Caudate nucleus (tissue), 63 donors: ENCODE measurements at places on chromosomes 12 and 14.

- DNase-seq: no peak
Measured at GRCh38 chr12:40375076-40375475, 150.3 kb downstream of the LRRK2 start.

DNA sequence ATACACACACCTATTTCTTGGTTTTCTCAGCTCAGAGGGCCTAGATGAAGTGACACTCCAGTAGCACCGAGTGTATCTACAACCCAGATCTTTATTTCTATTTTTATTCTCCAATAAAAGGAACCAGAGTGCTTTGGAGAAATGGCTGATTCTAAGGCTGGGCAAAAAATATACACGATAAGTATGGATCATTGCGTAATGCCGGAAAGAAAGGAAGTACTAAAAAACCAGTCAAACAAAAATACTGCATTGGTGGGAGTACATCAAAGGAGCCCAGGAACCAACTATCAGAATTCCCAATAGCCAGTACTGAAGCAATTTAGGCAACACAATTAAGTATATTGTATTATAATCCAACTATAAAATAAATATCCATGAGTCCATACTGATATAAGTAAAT is 400.9 kb upstream of the CCDC196 start:
- no peak for DNase-seq

DNA sequence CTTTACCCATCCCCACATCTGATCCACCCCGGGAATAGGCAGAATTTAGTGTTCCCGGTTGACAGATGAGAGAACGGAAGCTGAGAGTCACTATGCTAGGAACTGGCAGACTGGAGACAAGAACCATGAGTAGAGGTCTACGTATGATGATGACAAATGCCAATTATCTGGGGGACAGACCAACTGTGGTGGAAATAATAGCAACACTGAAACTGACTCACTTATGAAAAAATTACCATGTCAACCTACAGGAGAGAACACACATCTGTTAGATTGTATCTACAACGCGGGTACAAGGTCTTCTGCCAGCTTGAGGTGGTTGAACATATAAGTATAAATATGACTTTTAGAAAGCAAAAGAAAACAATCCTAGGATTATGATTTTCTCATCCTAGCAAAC is 15.4 kb upstream of the SELPLG start:
- DNase-seq: no peak

GRCh38 chr12:24360907-24361306 is 411.4 kb upstream of the SOX5 start:
- DNase-seq: no peak

- DNase-seq: no peak
Measured at GRCh38 chr12:32284561-32284960, 114.8 kb upstream of the FGD4 start.

- DNase-seq: no peak
Measured at GRCh38 chr12:104522985-104523722, 66.4 kb downstream of the CHST11 start.

GRCh38 chr12:107779077-107779831 is 4.8 kb downstream of the ASCL4 start:
- DNase-seq: no peak

GRCh38 chr12:64716839-64717455 is 42.3 kb downstream of the GNS start:
- no peak for DNase-seq

DNA sequence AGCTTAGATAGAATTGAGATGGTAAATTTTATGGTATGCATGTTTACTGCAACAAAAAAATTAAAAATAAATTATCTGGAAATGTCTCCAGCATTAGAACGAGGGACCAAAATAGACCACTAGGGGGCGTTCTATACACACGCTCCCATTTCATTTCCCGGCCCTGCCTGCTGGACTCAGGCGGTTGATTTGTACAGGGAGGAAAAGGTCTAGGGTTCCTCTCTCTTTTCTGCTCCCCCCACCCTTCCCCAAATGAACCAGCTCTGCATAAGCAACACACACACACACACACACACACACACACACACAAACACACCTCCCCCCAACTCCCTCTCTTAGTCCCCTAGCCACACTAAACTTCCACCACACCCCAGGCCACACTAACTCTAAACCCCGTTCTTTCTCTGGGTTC is 7.8 kb upstream of the DTX1 start:
- DNase-seq: peak; percentile 27

DNA sequence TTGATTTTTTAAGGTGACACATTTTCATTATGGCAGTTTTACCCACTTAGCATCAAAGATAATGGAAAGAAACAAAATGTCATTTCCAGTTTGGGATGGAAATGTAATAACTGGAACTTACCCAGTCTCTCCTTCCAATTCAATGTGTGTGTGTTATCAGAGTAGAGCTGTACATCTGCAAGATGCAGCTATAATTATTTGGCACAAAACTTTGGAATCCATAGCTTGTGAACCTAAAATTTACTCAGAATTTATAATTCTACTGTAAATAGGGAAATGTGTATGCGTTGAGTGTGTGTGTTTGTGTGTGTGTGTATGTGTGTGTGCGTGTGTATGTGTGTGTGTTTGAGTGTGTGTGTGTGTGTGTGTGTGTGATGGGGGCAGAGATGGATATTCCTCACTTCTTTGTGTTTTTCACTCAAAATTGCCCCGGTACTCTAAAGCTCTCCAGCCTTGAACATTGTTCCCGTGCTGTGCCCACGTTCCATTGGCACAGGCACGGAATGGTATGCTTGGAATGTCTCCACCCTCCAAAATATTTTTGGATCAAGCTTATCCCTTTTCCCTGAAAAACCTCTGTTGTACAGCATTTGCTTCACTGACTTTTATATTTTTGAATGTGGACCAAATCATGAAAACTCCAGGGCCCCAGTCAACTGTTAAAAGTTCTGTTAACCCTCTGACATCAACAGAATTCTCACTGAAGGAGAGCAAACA is 150.2 kb upstream of the BMP4 start:
- no peak for DNase-seq

DNA sequence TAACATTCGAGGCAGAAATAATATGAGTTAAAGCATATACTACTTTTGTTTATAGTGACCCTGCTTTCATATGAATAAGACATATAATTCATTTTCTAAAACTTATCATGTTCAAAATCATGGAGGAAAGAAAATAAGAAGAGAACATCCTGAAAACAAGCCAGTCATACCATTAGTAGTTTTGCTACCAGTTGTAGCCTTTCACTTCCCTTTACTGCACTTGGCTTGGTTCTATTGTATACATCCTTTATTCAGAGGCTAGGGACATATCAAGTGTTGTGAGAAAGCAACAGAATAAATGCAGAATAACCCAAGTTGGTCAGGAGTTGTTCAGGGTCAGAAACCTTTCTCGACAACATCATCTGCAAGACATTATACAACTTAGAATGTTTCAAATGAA is 598.7 kb downstream of the SOX5 start:
- no peak for DNase-seq

- no peak for DNase-seq
Measured at GRCh38 chr14:104419865-104420505, 159.6 kb upstream of the C14orf180 start.

GRCh38 chr12:19575337-19576243 is 136.3 kb downstream of the AEBP2 start:
- DNase-seq: no peak

DNA sequence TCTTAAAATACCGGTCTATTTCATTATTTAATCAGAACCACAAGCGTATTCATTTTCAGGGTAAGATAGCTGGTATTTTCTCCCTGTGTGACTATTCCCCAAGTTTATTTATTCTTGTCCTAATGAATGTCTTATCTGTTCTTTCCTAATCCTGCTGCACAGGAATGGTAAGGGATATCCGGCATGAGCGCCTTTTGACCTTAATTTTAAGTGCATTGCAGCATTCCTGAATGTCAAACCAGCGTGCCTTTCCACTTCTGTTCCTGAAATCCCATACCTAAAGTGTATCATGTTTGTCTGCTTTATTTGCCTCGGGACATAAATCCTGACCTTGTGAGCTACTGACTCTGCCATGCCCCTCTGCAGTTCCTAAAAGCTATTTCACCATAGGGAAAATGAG is 1713.2 kb upstream of the FLRT2 start:
- DNase-seq: no peak

DNA sequence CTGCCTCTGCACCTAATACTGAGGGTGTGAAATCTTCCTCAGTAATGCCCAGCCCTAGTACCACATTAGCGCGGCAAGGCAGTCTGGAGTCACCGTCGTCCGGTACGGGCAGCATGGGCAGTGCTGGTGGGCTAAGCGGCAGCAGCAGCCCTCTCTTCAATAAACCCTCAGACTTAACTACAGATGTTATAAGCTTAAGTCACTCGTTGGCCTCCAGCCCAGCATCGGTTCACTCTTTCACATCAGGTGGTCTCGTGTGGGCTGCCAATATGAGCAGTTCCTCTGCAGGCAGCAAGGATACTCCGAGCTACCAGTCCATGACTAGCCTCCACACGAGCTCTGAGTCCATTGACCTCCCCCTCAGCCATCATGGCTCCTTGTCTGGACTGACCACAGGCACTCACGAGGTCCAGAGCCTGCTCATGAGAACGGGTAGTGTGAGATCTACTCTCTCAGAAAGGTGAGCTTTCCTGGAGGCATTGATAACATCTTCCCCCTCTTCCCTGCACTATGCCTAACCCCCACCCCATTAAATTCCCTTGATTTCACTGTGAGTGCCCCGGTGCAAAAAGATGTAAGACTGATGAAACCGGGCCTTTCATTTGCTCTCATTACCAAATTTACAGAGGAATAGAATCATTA is 291.4 kb downstream of the NAV3 start:
- no peak for DNase-seq

DNA sequence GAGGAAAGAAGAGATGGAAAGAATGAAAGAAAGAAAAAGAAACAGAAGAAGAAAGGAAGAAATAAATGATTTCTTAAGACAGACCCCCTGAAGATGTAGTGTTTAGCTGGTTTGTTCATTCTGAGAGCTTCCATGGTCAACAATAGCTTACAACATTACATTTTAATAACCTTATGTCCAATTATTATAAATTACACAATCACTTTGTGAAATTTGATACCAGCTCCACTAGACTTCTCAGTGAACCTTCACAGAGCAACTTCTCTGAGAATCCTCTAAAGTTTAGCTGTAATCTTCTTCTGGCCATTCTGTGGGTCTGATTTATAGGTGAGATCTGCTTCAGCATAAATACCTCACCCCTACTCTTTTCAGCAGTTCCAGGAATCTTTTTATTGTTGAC is 27.9 kb downstream of the SIX1 start:
- DNase-seq: no peak

- no peak for DNase-seq
Measured at GRCh38 chr12:47312808-47313426, 233.2 kb upstream of the AMIGO2 start.

GRCh38 chr14:60204104-60204842 is 39.1 kb upstream of the DHRS7 start:
- DNase-seq: no peak

DNA sequence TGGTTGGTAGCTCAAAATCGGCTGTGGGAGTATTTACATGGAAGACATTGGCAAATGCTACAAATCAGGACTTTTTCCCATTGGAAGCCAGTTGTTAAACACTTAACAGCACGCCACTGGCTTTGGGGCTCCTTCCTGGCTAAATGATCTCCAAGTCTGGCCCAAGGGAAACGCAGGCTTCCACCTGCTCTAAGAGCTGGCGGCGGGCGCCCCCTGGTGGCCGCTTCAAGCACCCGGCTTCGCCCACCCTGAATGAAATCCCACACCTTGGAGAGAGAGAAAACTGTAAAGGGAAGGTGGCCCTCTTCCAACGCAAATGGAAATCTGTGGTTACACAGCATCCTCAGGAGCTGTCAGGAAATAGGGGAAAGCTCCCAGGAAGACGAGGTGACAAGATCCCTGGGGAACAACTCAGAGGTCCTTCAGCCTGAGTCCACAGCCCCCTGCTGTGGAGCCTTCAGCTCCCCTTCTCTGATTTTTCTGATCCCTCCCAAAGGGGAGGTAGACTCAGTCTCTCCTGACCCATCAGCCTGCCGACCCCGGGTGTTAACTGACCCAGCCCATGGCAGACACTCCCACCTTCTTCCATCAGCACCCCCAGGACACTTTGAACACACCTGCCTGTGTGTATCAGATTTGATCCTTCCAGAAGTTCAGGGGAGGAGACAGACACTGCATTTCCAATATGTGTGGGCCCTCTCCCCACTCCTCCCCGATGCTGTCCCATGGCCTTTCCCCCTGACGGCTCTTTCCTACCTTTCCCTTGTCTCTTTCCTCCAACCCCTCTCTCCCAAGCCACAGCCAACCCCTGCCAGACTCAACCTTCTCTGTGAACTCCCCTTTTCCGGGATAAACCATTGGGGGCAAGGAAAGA is 15.4 kb downstream of the SELPLG start:
- DNase-seq: no peak

DNA sequence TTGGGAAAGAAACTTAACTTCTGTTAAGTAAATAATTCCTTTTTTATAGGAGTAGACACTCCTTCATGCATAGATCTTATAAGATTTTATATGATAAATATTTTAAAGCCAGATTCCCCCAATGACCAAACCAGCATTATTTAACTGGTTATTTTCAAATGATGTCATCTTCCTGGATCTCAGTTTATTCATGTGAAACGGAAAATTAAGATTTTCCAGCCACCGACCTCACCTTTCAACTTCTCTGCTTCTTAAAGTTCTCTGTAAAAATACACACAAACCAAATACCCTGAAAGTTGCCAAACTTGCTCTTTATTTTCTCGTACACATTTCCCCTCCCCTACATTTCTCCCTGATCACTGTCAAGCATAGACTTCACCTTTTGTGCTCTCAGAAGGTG is 364.2 kb downstream of the GALC start:
- DNase-seq: no peak

DNA sequence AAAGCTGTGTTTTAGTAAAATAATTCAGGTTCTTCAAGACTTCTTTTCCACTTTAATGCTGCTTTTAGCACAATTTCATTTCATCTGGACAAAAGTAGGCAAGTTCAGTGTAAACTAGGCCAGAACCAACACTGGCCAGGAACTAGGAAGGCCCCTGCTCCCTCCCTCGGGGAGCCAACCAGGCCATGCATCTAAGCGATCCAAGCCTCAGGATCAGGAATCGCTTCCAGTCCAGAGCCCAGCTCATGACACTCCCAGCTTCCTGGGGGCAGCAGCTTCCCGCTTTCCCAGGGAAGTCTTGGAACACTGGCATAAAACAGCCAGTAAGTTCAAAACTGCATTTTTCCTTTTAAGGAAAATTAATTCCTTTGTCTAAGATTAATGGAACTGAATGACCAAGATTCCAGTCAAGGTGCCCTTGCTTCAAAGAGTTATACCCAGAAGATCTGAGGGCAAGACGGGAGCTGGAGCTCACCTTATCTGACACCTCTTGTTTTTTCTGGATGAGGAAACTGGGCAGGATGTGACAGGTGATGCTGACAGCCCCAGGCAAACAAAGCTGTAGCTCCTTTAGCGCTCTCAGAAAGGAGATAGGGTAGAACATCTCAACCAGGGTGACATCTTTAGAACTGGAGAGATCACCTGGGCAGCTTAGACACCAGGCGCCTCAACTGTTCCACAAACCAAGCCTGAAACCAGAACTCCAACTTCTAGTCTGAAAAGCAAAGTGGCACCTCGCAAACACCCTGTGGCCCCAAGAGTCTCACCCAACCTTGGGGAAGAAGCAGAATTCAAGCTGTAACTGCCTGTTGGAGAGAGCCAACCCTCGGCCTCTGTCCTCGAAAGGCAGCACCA is 61.4 kb upstream of the PNMA1 start:
- no peak for DNase-seq
